ENCODE measurements at places on chromosomes 5 and 9. TPM values are rescaled to one million over a fixed set of nuclear protein-coding genes. Genes with fewer than 3 reads are reported as not detected.

DNA sequence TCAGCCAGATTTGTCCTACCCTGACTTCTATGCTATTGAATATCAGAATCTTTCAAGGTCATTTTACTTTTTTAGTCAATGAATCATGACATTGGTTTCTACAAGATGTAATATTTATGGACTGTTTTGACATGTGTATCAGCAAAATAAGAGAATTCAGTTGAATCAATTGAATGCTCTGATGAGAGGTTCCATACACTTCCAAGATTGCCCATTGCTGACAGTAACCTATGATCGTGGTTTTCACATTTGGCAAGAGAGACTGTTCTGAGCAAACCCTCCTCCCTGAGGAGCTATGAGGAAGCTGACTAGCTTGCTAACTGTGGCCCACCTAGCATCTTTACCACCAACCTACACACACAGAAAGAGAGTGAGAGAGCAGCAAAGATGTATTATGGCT lies 56.7 kb upstream of the FST start:
- DNase-seq = no peak

HNRNPA0 gene
- total RNA-seq = 33.3 TPM

GRCh38 chr5:67104859-67105258 lies 91.7 kb downstream of the CD180 start:
- no peak for DNase-seq

- DNase-seq = no peak
These were observed 98.4 kb downstream of the LMNB1 start for GRCh38 chr5:126875303-126875785.

- DNase-seq = no peak
These were observed 34.2 kb upstream of the HSD17B4 start for GRCh38 chr5:119417891-119418605.

Measured in Panc1 (cell line).